ENCODE measurements at places on chromosomes 3 and 15.

- DNase-seq: no peak
Measured at GRCh38 chr3:15649858-15650257, 48.3 kb downstream of the BTD start.

- DNase-seq: peak; percentile 64
Measured at GRCh38 chr3:147412917-147413685, 3.9 kb downstream of the ZIC1 start.

GRCh38 chr3:139016430-139017048 is 4.2 kb downstream of the PRR23B start:
- no peak for DNase-seq

- no peak for DNase-seq
Measured at GRCh38 chr3:133940536-133940935, 44.9 kb upstream of the RAB6B start.

- no peak for DNase-seq
Measured at GRCh38 chr3:23767546-23767945, 38.2 kb upstream of the UBE2E1 start.

DNA sequence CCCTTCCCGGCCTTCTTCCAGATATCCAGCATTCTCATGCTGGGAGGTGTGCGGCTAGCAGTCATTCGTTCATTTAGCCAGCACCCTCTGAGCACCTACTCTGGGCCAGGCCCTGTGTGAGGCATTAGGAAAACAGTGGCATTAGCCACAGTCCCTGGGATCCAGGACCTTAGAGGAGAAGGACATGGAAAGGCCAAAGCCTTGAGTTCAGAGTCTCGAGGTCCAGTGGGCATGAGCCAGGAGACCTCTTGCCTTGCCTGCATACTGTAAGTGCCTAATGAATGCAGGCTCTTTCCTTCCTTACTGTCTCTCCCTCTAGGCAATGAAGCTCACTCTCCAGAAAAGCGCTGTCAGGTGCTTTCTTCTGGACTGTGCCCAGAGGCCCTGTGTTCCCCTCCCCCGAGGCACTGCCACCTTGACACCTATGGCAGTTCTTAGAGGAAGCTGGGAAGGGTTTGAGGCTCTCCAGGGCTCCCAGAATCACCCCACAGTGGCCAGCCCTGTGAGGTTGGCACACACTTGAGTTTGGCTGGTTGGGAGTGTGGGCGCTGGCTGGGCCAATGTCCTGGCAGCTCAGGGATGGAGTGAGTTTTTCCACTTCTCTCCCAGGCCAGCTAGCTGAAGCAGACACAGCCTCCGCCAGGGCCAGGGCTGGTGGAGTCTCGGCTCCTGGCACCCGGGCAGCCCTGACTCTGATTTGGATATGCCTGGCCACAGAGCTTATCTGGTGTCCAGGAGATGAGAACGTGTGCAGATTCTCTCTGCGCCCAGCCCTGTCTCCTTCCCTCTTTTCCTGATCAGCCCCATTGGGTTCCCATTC is 5.4 kb downstream of the CORO2B start:
- no peak for DNase-seq

GRCh38 chr3:115233021-115233420 is 85.9 kb upstream of the ZBTB20 start:
- no peak for DNase-seq

DNA sequence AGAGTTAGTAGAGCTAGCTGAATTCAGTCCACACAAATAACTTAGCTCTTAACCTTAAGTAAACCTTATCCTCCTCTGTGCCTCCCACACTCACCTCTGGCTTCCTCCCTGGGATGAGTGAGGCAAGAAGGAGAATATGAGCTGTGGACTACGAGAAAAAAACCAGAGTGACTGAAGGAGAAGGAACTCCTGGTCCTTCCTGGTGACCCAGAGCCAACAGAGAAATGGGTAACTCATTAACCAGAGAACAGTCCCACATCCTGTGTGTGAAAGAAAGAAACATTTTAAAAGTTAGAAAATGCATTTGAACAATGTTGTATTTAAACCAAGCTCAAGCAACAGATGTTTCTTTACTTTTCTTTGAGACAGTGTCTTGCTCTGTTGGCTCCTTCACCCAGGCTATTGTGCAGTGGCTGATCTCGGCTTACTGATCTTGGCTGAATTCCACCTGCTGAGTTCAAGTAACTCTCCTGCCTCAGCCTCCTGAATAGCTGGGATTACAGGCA is 27.5 kb upstream of the FAM81A start:
- no peak for DNase-seq

DNA sequence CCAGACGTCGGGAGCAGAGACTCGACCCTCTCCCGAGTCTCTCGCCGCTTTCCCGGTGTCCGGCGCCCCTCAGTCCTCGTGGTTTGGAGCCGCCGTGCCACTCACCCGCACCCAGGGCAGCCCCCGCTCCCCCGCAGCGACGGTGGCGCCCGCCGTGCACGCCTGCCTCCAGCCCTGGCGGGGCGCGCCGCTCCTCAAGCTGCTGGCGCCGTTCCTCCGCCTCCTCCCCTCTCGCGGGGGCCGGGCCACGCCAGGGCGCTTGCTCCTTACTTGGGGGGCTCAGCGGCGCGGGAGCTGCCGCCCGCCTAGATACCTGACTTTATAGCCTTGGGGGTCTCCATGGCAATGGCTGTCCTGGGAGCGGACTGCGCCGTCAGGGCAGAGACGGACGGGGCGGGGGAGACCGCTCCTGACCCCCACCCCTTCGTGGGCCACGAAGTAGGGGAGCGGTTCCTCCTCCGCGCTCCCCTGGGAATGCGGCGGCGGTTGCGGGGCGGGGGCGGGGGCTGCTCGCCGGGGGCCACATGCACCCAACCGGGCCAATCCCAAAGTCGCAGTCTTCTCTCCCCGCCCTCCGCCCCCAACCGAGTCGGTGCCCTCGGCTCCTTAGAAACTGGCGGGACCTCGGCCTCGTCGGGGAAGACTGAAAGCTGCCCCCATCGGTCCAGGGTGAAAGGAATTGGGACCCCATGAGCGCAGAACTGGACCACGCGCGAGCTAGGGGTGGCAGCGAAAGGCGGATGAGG is at the start of gene ANKRD63:
Gene ANKRD63 (minus strand): TSS at position 196 of the 746 bp plus-strand sequence. CDS start 478 bp downstream, outside the sequence.
- peak; percentile 48 for DNase-seq

- peak; percentile 99 for DNase-seq
Measured at GRCh38 chr3:111859974-111860859, 1.2 kb downstream of the PHLDB2 start.

Measured in GM23338 (cell line).